Thymus (tissue), 14 donors: ENCODE measurements at places on chromosomes 11 and 22.

GRCh38 chr22:18970176-18970947 lies 34.3 kb upstream of the PRODH start:
- no peak for DNase-seq

DNA sequence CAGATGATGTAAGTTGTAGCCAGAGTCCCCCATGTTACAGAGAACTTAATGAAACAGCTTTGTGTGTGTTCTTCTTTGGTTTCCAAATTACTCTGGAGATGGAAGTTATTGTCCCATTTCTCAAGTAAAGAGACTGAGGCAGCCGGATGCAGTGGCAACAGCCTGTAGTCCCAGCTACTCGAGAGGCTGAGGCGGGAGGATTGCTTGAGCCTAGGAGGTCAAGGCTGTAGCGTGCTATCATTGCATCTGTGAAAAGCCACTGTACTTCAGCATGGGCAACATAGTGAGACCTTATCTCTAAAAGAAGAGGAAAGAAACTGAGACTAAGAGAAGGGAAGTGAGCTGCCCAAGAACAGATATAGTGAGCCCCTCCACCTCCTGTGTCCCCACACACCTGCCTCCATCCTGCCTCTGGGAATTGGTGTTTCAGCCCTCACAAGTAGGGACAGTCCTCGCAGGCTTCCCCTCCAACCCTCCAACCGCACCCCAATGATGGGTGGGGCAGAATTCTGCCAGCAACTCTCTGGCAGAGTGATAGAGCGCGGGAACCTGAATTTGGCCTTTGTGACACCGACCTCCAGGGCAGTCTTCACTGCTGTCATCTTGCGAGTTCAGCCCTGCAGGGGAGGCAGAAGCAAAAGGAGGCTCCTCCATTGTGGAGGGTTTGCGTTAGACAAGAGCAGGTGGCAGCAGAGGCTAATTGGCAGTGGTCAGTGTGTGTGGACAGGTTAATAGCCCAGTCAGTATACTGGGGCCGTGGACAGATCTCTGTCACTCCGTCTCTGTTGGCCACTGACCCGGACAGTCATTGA lies 1.6 kb downstream of the PDXP start:
- no peak for DNase-seq

- no peak for DNase-seq
Measured at GRCh38 chr11:76740772-76741171, 42.4 kb upstream of the TSKU start.

DNA sequence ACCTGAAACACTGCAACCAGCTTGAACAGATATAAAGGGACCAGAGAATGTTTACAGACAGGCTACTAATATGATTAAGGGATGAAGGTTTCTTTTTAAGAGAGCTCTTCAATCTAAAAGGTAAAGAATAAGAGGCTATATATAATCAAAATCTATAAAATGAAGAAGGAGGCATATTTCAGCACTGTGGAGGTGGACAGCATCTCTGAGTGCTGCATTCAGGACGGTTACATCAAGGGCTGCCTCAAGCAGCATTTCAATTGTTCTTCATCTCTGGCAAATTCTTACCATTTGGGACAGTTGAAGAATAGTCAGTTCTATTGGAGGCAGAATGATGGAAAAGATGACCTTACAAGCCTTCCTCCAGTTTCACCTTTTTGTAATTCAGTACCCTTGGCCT lies 139.6 kb upstream of the LMO1 start:
- DNase-seq, result no peak

DNA sequence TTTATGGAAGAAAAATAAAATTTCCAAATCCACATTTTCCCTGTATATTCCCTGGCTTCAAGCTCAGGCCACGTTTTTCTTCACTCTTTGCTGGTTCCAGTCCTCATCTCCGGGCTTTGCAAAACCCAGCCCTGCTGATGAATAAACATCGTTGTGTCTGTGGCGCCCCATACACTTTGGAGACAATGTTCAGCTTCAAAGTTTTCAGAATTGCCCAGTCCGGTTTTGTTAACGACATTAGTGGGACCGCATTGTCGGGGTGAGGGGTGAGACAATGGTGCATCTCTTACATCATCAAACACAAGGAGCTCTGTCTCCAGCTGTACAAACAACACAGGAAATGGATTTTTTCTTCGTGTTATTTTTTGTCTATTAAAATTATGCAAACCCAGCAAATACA lies 53.4 kb upstream of the HTATIP2 start:
- DNase-seq, result no peak

DNA sequence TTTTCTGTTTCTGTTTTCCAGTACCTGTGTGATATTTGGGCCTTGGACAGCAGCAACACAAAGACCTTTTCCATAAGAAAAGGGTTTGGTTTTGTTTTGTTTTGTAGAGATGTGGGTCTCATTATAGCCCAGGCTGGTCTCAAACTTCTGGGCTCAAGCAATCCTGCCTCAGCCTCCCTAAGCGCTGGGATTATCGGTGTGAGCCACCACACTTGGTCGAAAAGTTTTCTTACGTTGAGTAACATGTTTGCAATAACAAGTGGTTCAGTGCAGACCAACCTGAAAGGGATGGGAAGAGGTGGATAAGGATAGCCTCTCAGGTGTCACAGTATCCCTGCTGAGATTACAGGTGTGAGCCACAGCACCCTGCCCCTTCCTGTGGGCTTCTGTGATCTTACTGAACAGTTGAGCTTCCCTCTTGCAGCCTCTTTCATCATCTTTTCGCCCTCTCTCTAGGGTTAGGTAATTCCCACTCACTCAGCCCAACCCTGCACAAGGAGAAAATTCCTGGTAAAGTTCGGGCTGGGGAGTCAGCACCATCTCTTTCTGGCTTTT lies 3.5 kb upstream of the MRPL48 start:
- DNase-seq, result no peak

DNA sequence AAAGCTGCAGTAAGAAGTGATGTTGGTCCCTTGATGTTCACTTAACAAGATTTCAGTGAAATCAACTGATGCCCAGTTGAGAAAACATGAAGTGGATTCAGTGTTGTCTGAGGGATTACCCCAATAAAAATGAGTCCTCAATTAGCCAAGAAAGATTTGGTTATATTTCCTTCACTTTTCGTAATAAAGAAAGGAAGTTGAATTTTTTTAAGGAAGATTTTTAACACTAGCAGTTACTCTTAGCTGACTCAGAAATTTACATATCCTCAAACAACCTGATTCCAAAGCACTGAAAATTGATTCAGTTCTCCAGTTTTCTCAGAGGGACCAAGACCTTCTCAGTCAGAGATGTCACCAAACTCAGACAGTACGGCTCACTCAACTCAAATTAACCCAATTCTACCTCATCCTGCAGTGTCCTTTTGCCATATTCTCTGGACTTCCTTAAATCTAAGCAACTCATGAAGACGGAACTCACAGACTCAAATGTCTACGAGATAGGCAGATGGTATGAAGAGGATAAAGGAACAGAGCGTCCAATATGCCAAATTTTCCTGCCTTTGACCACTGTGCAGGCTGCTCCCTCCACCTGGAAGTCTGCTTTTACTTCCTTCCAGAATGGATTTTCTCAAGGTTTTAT lies 22.8 kb downstream of the SLC5A4 start:
- no peak for DNase-seq

GRCh38 chr11:58685973-58686722 lies 45.6 kb downstream of the GLYAT start:
- DNase-seq, result no peak
